ENCODE measurements at places on chromosomes 12 and 14.

- DNase-seq = no peak
These were observed 115.6 kb downstream of the CCER1 start for GRCh38 chr12:90839346-90839745.

DNA sequence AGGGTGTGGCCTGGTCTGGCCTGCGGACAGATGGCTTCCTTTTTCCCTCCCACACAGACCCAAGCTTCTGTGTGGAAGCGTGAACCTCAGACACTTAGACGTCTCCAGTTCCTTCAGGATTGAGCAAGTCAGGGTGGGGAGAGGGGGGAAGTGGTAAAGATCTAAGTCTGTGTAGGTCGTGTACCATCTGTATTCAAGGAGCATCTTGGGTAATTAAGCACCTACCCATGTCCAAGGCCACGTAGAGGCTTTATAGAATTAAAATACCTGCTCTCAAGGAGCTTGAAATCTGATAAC, 1.7 kb downstream of the AVIL start:
- no peak for DNase-seq

DNA sequence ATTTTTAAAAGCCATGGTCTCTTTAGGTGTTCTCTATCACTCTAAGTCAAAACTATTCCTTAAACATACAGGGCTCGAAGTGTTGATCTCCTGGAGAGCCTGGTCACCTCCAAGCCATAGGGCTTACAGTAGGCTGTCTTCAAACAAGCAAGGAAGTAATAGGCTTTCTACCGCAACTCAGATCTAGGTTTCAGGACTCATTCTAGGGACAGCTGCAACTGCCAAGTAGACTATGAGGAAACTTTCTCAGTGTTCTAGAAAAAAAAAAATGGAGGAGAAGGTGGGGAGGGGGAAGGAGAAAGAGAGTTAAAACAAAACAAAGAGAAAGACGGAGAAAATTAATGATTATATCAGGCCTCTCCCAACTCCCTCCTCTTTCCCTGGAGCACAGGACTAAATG, 106.9 kb upstream of the ETV6 start:
- no peak for DNase-seq

- DNase-seq = no peak
These were observed 70.5 kb upstream of the DIO3 start for GRCh38 chr14:101490771-101491170.
